HAP-1 (cell line): ENCODE measurements at places on chromosomes 7 and 10.

GRCh38 chr10:30775779-30776591 is 146.4 kb upstream of the LYZL2 start:
- DNase-seq = no peak

GRCh38 chr7:47371733-47372368 is 210.1 kb downstream of the TNS3 start:
- peak; percentile 82 for DNase-seq

DNA sequence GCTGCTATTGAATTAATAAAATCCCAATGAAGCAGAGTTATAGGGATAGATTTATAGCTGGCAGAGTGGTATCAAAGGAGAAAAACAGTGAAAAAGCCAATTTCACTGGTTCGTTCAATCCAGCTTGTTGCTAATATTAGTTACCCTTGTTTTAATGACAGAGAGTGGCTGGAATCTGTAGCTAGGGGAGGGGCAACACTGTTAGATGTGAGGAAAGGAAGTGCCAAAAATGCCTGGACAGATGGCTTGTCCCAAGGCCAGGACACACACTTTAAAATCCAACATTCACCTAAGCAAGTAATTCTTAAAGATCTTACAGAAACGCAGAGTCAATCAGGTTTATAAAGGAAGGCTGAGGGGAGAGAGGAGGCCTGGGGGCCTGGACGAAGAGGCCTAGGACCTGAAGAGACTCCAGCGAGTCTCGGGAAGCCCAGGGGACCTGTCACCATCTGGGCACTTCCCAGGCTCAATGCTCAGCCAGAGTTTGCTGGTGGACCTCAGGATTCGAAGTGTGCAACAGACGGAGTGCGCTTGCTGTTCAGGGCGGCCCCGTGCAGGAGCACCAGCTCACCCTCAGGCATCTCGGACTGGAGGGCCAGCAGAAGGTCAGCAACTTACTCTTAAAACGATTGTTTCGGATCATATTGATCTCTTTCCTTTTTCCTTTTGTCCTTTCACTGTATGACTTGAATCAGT is 36.7 kb downstream of the TMEM248 start:
- no peak for DNase-seq

DNA sequence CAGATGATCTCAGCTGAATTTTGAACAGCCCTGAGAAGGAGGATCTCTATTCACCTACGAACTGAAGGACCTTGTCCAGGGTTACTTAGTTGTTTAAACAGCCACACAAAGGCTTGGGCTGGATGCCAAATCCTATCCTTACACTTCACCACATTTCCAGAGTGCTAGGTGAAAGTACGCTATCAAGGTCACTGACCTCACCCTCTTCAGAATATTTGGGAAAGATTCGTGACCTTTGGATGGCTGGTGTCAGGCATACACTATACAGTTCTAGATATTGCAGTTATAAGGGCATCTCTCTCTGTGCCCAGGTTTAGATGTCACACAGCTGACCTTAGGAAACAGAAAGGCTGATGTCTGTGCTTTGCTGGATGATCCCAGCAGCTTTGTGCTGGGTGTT is 61.2 kb upstream of the ABLIM1 start:
- no peak for DNase-seq
